ENCODE measurements at places on chromosomes 3 and 15.

- DNase-seq, result no peak
Measured at GRCh38 chr3:186540835-186541226, 3.3 kb downstream of the CRYGS start.

- DNase-seq, result no peak
Measured at GRCh38 chr3:151960961-151961580, 87.6 kb downstream of the SUCNR1 start.

DNA sequence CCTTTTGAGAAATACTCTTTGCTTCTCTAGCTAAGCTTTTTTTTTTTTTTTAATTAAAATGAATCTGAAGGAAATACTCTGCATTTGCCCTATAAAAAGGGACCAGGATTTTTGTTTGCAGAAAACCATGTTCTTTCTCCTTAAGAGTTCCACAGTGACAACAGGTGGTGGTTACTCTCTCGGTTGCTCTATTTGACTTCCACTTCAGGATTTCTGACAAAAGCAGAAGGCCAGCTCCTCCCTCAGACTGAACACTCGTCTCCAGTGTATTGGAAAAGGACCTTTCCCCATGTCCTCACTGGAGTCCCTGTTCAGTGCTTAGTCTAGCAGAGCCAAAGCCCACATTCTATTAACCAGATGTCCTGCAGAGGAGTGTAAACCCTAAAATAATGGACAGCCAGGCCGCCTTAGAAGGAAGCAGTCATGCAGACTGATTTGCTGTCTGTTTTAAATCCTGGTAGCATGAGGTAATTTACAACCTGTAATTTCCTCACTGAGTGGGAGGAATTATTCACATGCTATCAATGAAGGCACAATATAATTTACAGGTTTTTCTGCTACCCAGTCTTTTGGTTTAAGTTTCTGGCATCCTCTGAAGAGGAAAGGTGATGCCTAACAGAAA lies 599.3 kb downstream of the PYDC2 start:
- no peak for DNase-seq

DNA sequence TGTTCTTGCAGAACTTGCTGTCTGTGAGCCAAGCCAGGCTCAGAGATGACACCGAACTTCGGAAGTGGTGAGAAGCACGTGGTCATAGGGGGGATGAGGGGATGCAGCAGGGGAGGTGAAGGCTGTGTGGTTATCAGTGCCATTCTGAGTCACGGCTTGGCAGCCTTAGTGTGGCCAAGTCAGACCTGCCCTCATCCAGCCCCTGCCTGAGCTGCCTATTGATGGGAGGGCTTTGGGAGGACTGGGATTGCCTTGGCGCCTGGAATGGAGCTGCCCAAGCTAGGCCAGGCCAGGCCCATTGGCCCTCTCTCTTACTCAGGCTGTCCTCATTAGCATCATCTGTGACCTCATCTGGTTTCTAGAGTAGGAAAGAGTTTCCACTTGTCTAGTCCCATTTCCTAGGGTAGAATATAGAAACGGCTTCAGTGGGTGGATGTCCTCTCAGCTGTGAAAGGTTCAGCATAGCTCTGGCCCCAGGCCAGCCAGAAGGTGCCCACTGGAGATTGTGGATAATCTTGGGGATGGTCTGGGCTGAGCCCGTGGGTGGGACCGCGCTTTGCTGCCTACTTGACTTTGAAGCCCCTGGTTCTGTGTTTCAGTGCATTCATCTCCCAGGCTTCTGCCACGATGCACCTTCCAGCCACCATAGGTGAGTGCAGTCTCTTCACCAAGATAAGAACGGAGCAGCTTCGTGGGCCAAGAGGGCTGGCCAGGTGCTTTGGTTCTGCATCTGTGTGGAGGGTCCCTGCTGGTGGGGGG lies 7.2 kb downstream of the FAH start:
- DNase-seq, result peak; percentile 15

DNA sequence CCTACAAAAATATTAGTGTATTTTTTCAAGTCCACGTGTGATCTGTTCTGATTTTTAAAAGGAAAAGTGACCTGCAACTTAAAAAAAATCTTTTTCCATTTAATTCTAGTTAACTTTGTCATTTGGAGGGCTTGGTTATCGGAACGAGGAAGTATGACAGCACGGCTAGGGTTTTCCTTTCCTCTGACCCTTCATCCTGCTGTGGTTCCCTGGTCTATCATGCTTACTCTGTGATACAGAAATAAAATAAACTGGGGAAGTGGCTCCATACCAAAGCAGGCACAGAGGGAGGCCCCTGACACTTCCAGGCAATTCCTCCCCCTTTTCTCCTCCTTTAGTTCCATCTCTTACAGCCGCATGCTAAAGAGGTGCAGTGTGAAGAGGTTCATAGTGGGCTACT lies 491.3 kb downstream of the EDEM1 start:
- no peak for DNase-seq

- DNase-seq, result no peak
Measured at GRCh38 chr3:112773-113172, 83.8 kb upstream of the CHL1 start.

DNA sequence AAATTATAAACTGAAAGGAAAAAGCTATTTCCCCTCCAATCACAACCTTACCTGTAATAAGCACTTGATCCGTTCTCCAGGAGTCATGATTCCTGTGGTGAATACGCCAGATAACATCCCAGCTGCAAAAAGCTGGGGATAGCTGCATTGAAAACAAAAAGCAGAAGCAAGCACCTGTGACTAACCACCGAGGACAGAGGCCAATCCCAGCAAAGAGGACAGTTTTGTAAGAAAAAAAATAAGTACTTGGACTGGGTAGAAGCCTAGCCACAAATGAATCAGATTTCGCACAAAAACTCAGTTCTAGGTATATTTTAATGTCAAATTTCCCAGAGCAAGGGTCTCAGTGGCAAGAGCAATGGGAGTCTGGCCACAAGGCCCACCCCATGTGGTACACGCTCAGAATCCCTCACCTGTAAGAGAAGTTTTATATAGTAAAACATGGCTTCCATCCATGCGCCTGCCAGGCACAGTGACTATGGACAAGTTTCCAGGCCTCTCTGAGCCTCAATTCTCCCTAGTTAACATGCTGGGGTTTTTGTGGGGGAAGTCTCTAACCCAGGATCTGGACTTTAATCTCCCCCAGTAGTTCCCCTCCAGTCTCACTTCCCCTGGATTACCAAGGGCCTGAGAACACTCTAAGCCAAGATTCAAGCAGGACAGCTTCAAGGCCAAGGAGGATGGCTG lies 19.2 kb downstream of the SLC25A20 start:
- DNase-seq, result peak; percentile 73

GRCh38 chr3:109963831-109964230 lies 626.5 kb upstream of the DPPA4 start:
- no peak for DNase-seq

GRCh38 chr3:58384381-58385090 lies 49.1 kb downstream of the PDHB start:
- DNase-seq, result no peak

GRCh38 chr15:71743861-71744382 lies 66.4 kb upstream of the NR2E3 start:
- peak; percentile 82 for DNase-seq

DNA sequence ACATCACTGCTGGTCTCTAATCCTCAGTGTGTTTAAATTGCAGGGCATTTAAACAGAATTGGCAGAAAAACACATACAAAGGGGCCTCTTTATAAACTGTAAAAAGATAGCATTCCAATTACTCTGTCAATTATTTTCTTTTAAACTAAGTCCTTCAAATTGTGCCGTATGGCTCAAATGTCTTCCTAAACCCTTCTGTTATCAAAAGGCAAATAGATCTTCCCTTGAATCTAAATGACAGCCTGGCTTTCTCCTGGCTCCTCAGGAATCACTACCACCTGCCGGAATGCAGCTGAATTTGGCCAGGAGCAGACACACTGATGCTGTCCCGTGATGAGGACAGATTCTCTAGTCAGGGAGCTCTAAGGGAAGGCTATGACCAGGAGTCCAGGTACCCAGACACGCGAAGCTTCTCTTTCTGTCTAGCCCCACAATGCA lies 85.6 kb downstream of the IGF2BP2 start:
- no peak for DNase-seq
